MCF 10A (cell line): ENCODE measurements at places on chromosomes 12 and 14. TPM values are rescaled to one million over a fixed set of nuclear protein-coding genes. Genes with fewer than 3 reads are reported as not detected.

- H3K4me1 ChIP-seq, result peaks cover 20% of the 10 kb centered on the region
- peak within 1 kb of the TSS; percentile 89 for H3K4me3 ChIP-seq
- H3K27ac ChIP-seq, result peak within 1 kb of the TSS; percentile 16
- no peaks in the 10 kb centered on the region for H3K36me3 ChIP-seq
- peak; percentile 79 for DNase-seq
These were observed at the start of gene ANKS1B for GRCh38 chr12:99984271-99985128. TSS of gene ANKS1B (minus strand) at chr12:99984936. CDS start at chr12:99984237, 699 bp downstream.

DNA sequence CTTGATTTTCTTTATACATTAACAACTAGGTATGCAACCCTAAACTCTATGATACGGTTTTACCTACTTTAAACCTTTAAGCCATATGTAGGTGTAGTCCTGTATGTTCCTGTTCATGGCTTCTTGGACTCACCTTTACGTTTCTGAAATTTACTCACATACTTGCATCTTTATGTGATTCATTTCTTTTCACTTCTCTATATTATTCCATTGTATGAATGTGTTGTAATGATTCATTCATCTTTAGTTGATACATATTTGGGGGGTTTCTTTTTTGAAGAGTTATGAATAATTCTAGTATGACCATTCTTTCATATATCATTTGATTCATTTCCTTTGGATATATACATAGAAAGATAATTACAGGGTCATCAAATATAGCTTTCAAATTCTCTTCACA lies 2.4 kb upstream of the TAS2R50 start:
- no peak for DNase-seq
- no peak overlapping the region for H3K27ac ChIP-seq
- peaks cover 16% of the 10 kb centered on the region for H3K36me3 ChIP-seq
- no peaks in the 10 kb centered on the region for H3K4me1 ChIP-seq
- H3K4me3 ChIP-seq, result no peak overlapping the region

DNA sequence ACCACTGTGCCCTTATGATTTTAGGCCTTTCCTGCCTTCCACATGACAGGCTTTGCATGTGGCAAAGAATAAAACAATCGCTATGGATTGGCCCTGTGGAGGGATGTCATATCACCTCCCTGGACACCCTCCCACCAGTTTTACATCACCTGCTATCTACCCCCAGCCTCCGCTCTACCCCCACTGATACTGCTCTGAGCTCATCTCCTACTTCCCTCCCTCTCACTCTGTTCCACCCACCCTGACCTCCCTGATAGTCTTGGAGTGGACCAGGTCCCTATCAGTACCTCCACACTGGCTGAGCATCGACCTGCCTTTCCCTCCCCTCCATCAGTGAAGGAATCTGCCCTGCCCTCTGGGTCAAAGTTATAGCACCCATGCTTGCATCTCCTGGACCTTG lies 91.8 kb upstream of the FOXN3 start:
- no peak overlapping the region for H3K27ac ChIP-seq
- peaks cover 27% of the 10 kb centered on the region for H3K4me1 ChIP-seq
- no peak for DNase-seq
- H3K27me3 ChIP-seq, result no peaks in the 10 kb centered on the region
- no peak overlapping the region for H3K4me3 ChIP-seq

DNA sequence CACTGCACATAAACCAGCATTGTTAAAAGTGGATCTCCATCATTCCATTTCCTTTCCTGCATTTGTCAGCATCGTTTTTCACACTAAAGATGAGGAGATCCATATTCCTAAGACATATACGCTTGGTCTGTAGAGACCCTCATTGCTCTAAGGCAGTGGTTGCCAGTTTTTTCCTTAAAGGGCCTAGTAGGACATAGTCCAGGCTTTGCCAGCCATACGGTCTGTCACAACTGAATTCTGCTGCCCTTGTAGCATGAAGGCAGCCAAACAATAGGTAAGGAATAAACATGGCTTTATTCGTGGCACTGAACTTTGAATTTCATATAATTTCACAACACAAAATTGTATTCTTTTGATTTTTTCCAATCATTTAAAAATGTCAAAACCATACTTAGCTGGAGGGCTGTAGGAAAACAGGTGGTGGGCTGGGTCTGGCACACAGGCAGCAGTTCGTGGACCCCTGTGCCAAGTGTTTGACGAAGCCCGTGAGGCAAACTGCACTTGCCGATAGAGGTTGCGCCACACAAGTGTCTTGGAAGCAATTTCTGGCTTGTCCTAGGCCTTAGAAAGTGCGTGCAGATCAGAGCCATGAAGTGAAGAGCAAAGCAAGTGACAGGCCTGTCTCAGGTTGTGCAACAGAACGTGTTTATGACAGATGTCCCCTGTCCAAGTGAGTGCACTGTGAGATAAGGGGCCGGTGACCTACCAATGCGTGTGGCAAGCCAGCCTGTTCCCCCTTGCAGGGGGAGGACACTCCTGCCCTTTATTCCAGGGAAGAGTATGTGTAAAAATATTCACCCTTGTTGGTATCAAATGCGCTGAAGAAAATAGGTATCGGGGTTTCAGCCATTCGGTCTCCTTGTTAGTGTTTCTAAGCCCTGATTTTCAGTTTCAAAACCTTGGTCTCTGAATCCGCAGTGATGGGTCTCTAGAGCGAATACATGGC lies 916 bp upstream of the CHPT1 start:
- H3K36me3 ChIP-seq, result no peaks in the 10 kb centered on the region
- no peaks in the 10 kb centered on the region for H3K27me3 ChIP-seq
- no peak for DNase-seq
- H3K27ac ChIP-seq, result peak overlapping the region; percentile 59

DNA sequence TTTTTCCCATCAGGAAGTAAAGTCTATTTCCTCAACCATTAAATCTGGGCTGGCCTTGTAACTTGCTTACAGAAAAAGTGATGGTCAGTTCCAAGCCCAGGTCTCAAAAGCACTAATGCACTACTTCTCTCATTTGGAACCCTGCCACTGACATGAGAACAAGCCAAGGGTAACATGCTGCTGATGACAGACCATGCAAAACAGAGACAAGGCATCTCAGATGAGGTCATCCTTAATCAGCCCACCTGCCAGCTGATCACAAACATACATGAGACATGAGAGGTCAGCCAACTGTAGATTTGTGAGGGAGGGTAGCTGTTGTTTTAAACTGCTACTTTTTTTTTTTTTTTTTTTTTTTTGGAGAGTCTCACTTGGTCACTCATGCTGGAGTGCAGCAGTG lies 16.2 kb downstream of the TWF1 start:
- peak; percentile 10 for DNase-seq
- H3K27me3 ChIP-seq, result no peaks in the 10 kb centered on the region
- no peaks in the 10 kb centered on the region for H3K4me1 ChIP-seq
- H3K4me3 ChIP-seq, result no peak overlapping the region

The IQSEC3 gene
- total RNA-seq, result not detected in 2 replicates

The SRRM4 gene
- not detected in 2 replicates for total RNA-seq
